ENCODE measurements at places on chromosomes 16 and 17.
A peak's percentile ranks its signal among the peaks of the same experiment; 100 is the strongest.

DNA sequence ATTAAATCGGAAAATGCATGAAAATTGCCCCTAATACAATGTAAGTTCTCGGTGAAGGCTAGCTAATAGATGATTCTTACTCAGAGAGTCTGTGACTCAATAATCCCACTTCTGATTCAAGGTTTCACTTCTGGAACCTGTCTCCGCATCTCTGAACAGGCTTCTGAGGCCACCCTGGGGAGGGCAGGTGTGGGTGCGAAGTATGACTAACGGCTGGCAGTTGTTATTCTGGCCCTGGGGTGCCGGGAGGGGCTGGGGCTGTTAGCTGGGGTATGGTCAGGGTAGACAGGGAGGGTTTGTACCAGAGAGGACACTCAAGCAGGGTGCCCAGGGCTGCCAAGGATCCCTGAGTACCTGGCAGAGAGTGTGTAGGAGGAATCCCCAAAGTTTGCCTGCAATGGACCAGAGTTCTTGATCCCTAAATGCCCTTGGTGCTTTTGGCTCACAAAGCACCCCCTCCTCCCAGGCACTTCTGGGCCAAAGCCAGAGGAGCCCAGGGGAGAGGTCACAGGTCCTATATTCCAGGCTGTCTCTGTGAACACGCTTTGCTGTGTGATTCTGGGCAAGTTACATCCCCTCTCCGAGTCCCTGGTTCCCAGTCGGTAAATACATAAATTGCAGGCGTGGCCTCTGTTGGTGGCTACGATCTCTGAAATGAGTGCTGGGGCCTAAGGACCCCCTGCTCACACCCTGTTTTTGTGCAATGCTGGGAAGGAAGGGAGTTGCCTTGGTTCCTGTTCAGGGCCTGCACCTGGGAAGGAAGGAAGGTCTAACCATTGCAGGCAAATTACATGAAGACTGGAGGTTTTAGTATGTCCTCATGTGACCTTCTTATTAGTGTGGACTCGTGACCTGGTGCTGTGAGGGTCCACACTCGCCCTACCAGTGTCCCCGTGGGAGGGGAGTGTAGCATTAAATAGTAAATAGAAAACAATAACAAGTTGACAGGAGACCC is 49.9 kb upstream of the CPNE2 start:
- DNase-seq = peak; percentile 10

- DNase-seq = no peak
Observed at GRCh38 chr17:38460716-38461630, 32.7 kb downstream of the ARHGAP23 start.

DNA sequence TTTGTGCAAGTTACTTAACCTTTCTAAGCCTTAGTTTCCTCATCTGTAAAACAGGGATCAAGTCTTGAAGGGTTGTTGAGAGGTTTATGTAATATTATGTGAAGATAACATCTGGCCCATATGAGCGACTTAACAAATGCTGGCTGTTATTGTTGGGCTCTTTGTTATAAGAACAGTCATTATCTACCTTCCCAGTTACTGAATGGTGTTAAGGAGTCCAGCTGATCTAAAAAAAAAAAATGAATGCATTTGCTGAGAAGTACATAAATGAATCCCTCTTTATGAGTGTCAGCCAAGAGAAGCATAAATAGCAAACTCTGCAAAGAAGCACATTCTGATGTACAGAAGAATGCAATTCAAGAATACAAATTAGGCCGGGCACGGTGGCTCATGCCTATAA is 24.3 kb upstream of the MED13 start:
- no peak for DNase-seq

DNA sequence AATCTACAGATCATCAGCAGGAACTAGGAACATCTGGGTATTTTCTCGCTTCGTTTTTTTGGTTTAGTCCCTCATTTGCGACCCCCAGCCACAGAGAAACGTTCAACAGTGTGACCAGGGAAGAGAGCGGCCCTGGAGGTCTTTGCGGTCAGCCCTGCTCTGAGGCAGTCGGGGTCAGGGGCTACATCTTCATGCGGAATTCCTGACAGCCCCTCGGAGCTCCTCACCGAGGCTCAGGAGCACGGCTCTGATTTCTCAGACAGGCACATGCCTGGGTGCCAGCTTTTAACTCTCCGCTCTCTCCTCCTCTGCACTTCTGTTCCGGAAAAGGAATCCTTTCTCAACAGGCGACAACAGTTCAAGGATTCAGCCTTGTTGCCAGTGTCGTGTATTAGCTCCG is 8.0 kb upstream of the WDR45B start:
- no peak for DNase-seq

DNA sequence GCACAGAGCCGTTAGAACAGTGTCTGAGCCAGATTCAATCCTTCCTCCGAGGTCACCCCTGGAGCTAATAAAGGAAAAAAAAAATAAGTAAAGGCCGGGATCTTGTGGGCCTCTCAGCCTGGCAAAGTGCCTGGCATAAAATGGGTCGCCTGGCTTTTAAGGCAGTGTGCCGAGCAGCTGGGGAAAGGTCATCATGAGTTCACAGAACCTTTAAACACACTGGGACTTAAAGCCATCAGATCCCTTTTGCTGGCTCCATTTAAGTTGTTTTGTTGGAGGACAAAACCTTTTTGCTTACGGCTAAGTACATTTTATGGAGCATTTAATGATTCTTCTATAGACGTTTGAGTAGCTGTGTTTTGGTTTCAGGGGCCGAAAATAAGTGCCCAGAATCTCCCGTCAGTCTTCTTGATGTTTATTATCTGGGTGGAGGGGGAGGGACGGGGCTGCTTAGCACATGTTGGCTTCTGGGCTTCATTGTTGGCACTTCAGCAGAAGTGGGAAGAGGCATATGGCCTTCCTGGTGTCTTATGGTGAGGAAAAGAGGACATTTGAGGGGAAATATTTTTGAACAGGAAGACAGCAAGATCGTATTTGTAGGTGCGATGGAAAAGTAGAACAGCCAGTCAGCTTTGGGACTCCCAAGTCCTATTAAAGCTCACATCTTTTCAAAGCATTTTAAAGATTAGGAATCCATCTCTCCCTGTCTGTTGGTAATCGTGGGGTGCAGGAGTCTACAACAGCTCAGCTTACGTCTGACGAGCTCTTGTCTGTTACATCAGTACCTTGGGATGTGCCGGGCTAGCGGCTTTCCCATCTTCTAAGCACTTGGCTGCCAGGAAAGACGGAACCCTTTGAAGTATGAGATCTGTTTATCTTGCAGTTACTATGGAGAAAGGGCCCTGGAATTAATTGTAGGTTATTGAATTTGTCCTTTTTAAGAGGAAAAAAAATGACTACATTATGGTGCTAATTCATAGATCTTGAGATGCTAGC is 31.1 kb downstream of the RBFOX1 start:
- no peak for DNase-seq

DNA sequence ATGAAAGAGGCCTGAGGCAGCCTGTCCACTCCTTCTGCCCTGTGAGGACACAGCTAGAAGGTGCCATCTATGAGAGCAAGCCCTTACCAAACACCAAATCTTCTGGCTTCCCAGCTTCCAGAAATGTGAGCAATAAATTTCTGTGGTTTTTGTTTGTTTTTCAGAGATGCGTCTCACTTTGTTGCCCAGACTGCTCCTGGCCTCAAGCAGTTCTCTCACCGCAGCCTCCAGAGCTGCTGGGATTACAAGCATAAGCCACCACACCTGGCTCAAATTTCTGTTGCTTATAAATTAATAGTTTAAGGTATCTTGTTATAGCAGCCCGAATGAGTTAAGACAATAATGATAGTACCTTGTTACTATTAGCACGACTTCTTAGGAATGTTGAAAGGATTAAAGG is 12.5 kb upstream of the SLC16A11 start:
- DNase-seq = no peak

DNA sequence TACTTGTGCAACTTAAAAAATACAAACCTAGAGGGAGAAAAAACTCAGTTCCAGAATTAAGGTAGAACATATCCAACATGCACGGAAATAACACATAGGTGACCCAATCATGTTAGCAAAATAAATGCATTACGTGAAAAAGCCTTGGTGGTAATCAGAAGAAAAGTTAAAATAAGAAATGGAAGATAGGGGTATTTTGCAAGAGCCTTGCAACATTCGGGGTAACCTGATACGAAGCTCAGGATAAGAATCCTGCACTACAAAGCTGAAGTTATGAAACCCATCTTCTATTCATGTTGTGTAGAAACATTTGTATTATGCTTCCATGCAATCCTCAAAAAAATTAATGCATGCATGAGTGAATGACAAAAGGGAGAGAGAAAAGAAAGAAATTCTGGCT is 33.1 kb downstream of the CHCT1 start:
- no peak for DNase-seq

- no peak for DNase-seq
Observed at GRCh38 chr16:85165781-85166180, 53.5 kb upstream of the CIBAR2 start.

- no peak for DNase-seq
Observed at GRCh38 chr17:82134101-82134500, 36.1 kb upstream of the FASN start.

DNA sequence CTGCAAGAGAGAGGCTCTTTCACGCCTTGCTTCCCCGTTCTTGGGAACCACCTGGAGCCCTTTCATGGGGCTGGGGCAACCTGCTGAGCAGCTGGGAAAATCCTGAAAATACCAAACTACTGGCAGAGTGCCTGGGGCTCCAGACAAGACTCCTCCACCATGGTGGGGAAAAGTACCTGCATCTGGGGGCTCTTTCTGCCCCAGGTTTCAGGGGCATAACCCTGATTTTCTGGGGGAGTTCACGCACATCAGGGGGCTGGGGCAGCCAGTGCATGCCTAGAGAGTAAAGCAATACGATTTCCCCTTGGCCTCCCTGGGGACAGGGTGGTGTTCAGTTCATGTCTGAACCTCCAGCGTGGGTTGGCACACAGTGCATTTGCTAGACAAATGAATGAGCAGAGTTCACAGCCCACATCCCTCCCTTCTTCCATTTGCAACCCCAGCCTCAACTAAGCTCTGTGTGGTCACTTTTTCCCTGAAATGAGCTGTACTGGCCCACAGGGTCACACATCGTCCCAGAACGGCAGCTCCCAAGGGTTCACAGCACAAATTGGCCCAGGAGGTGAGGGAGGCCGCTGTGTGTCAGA is 5.2 kb upstream of the CDC42EP4 start:
- DNase-seq = no peak

- no peak for DNase-seq
Observed at GRCh38 chr17:72388765-72389473, 268.1 kb downstream of the SOX9 start.

- no peak for DNase-seq
Observed at GRCh38 chr17:81667754-81668153, 1.2 kb downstream of the CCDC137 start.

GRCh38 chr17:56596691-56597494 is 3.4 kb downstream of the NOG start:
- DNase-seq = no peak

DNA sequence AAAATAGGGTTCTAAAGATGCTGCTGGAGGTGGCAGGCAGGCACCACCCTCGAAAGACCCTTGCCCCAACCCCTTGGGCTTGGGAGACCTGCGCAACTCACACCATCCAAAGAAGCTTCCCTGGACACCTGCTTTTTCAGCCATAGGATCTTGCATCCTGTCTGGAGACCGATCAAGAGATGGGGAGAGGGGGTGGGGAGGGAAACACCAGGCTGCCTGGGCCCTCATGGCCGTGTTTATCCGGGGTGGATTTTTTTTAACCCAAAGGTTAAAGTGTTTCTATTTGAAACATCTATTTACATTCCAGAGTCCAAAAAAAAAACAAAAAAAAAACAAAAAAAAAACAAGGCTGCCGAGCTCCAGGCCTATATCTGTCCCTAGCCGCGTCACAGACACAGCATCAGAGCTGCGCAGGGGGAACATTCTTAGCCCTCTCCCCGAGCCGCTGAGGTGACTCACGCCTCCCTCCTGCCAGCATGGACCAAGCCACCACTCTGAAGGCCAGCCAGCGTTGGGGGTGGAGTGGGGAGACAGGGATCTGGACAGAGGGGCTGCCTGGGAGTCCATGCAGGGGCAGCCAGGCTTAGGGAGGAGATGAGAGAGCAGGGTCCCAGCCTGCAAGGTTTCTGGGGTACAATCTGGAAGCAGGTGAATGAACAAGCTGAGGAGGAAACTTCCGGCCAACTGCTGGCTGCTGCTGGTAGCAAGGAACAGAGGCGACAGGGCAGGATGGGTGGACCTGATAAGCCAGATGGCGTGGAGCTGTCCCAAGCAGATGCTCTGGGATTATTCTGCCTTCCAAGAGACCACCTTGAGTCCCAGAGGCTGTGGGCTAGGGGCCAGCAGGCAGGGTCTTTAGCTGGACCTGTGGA is 14.8 kb downstream of the HDAC5 start:
- no peak for DNase-seq

DNA sequence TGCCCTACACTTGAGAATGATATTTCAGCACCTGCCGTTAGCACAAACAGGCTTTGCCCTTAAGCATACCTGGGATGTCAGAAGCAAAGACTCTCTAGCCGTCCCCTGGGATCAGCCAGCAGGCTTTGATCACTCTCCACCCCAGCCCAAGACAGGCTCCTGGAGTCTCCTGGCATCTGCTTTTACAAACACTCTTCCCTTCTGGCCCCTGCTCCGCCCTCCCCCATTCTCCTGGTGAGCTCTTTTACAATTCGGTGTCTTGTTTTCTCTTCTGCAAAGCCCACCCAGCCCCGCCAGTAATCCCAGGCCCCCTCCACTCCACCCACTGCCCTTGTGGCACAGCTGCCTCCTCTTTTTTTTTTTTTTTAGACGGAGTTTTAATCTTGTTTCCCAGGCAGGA is 50.4 kb downstream of the KATNIP start:
- no peak for DNase-seq

DNA sequence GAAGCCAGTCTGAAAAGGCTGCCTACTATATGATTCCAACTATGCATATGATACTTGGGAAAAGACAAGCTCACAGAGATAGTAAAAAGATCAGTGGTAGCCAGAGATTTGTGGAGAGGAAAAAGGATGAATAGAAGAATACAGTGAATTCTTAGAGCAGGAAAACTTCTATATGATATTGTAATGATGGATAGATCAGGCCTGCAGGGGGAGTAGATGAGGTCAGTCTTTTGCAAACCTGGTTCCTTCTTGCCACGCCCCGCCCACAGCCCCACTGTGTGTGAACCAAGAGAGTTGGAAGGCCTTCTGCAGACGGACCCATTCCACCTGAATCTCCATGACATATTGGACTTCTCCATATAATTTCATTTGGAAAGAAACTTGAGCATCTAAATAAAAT is 761 bp upstream of the CCL8 start:
- DNase-seq = peak; percentile 77
